A172 (cell line): ENCODE measurements at places on chromosomes 2 and 18.

- DNase-seq: no peak
Measured at GRCh38 chr2:198703281-198703680, 754.5 kb downstream of the SATB2 start.

DNA sequence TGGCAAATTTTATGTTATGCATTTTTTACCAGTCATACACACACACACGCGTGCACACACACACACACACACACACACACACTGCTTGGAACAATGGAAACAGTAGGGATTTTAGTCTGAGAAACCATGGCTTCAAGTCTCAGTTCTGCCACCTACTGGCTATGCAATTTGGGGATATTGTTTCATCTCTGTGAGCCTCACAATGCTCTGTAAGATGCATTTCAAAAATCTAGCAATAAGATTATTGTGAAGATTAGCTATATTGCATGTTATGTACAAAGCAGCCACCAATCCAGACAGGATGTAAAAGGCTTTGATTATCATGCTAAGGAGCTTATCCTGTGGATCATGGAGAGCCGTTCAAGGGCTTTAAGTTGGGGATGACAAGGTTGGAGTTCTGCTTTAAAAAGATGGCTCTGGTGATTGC is 401.4 kb downstream of the NBAS start:
- peak; percentile 52 for DNase-seq

GRCh38 chr2:146527166-146527565 is 1317.7 kb upstream of the ACVR2A start:
- DNase-seq: peak; percentile 38

- no peak for DNase-seq
Measured at GRCh38 chr18:37502036-37502435, 63.6 kb downstream of the CELF4 start.

- no peak for DNase-seq
Measured at GRCh38 chr2:116537811-116538210, 1276.7 kb upstream of the DDX18 start.

GRCh38 chr2:20501974-20502373 is 55.1 kb downstream of the RHOB start:
- DNase-seq: peak; percentile 72

- DNase-seq: no peak
Measured at GRCh38 chr2:58235984-58236383, 5.1 kb downstream of the FANCL start.

GRCh38 chr2:189440644-189440946 is 679 bp upstream of the WDR75 start:
- DNase-seq: no peak

DNA sequence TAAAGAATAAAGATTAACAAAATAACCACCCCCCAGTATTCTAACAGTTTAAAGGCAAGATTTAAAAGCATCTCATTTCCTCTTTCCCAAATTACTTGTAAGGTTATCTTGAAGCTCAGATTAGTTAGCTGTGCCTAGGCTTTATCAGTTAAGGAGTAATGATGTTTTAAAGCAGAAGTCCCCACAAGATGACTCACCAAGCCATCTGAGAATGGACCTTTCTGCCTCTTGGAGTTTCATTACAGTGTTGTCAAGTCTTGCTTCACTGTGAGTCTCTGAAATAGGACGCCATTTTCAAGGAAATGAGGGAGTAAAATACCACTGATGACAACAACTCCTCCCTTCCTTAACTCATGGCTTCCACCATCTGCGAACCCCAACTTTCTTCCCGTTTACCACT is 35.9 kb downstream of the ZNF385B start:
- peak; percentile 29 for DNase-seq

GRCh38 chr18:23573626-23574431 is 12.5 kb downstream of the NPC1 start:
- DNase-seq: peak; percentile 88

DNA sequence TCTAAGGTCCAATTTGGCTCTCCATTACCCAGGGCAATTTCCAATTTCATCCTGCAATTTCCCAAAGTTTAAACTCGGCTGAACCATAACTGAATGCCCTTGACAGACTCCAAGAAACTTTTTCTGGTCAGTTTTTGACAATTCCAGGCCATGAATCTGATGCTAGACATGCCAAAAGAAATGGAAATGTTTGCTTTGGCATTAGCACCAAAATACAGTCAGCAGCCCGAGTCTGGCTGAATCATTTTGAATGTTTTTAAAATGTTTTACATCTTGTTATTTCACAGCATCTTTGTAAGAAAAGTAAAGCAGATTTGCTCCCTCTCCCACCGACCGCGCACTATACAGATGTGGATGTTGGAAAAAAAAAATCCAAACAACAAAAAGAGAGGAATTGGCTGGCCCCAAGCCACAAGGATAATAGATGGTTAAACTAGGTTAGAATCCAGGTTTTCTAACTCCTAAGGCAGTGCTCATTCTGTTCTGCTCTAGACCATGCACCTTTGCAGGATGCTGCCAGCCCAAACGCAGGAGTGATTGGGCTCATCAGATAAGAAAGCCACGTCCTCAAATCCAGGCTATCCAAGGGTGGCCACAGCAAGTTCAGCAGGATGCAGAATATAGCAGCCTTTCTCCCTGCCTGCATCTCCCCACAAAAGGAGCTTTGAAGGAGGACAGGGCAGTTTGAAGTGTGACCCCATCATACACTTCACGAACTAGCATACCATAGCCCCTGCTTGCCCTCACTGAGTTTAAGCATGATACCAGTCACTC is 167.5 kb downstream of the ALK start:
- DNase-seq: peak; percentile 40

DNA sequence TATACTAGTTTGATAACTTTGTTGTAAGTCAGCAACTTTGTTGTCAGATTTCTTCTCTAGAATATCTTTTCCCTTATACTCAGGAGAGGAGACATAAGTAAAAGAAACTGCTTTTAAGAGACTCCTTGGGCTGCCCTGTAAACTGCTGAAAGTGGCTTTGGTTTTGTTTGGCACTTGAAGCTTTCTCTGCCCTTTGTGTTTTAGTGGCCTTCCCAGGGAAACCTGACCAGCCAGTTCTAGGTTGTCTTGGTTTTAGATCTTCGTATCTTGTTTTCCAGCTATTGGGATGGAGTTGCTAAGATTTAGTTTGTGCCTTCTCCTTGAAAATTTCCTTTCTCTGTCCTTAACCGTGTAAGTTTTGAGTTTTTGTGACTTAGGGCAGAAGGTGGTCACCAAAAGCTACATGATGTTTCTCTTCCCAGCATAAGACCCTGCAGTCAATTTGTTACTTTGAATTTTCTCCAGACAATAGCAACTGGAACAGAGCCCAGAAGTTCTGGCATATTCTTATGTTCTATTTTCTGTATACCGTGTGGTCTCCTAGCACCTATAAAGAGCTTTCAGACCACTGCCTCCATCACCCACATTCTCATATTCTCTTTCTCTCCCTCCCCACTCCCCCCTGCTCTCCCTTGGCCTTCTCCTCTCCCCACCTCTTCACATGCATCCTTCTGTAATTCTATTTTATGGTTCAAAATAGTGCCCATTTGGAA is 81.1 kb downstream of the BOLA3 start:
- DNase-seq: no peak

GRCh38 chr2:239610457-239611221 is 209.8 kb upstream of the HDAC4 start:
- no peak for DNase-seq

- no peak for DNase-seq
Measured at GRCh38 chr2:10059552-10060335, 16.4 kb downstream of the KLF11 start.

DNA sequence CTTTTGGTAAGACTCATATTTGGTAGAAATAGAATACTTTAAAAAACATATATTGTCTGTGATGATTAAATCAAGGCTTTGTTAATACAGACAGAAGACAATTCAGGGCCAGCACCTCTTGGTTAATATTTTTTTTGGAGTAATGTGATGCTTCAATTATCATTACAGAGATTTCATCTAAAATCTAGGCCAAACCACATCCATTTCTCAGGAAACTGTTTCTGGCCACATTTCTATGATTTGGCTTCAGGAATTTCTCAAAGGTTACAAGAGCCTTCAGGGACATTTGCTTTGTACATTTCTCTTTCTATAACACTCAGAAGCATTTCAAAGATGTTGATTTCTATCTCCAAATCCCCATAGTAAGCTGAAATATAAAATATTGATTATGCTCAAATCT is 614.9 kb downstream of the LRP1B start:
- DNase-seq: no peak

GRCh38 chr2:15968280-15969178 is 28.2 kb downstream of the MYCN start:
- DNase-seq: no peak

- no peak for DNase-seq
Measured at GRCh38 chr18:63233334-63233733, 86.2 kb downstream of the BCL2 start.

DNA sequence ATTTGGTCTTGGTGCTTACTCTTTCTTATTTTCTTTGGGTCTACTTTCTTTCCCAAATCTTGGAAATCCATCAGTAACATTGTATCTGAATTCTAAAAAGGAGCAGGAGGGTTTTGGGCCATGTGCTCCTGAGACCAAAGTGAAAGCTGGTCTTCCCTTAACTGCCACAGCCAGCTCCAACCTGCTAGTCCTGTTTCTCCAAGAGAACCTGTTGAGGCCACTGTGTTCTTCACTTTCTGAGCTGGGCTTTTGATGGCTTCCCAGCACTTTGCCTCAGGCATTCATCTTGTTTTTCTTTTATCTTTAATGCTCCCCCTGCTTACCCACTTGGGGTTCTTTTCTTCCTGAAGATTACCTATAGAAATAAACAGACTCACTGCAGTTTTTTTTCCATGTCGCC is 53.3 kb downstream of the ARHGAP28 start:
- DNase-seq: no peak

- peak; percentile 80 for DNase-seq
Measured at GRCh38 chr2:212052412-212053159, 486.0 kb downstream of the ERBB4 start.

DNA sequence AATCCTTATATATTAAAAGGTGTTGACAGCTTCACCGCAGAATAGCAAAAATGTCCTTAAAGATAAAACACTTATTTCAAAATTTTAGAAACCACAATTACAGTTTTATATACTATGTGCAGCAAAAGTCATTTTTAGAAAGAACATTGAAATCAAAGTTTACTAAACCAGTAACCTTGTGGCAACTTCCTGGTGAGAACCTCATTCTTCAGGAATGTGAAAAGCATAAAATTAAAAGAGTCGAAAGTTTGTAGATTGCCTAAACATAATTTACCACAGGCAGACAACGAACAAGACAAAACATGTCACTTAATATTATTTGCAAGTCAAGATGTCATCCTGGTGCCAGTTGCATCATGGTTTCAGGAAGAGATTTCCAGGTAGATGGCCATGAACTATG is 108.3 kb upstream of the NRP2 start:
- no peak for DNase-seq

DNA sequence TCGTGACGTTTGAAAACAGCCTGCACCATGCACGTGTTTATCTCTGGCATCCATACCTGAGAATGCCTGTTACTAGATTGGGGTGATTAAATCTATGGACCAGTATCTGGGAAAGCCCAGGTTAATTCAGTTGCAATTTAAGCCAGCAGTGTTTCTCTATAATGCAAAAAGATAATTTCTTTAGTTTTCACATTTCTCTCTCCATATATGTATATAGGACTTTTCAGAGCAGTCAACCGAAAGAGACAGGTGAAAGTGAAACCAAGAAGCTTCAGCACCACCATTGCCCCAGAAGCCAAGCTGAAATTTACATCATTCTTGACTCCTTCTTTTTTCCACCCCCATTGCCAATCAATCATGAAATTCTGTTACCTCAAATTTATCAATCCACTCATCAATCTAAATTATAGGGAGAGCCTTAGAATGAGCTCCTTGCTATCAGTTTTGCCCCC is 2.7 kb upstream of the LRP2 start:
- DNase-seq: no peak

GRCh38 chr2:99032001-99032400 is 96.0 kb upstream of the CRACDL start:
- DNase-seq: no peak

GRCh38 chr2:204114295-204115136 is 178.0 kb downstream of the ICOS start:
- DNase-seq: no peak
